ENCODE measurements at places on chromosomes 1 and 21. TPM values are rescaled to one million over a fixed set of nuclear protein-coding genes. Genes with fewer than 3 reads are reported as not detected.
A peak's percentile ranks its signal among the peaks of the same experiment; 100 is the strongest.

GRCh38 chr1:179226738-179227137 lies 2.7 kb downstream of the ABL2 start:
- DNase-seq: no peak

Gene LYPLA2
- 27.8 TPM for total RNA-seq

DNA sequence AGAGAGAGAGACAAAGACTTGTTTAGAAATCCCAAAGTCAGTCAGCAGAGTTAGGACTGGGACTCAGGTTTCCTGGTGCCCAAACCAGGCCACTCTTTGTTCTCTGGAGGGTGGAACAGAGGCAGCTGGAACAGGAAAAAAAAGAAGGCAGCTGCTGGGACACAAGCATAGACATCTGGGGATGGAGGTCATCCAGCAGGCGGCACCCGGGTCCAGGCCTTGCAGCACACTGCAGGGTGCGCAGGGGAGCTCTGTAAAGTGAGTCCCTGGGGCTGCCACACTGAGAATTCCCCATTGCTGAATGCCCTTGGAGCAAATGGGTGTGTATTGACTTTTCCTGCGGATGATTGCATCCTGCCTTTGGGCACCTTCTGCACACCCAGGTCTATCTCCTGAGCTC lies 222.9 kb upstream of the CSF3R start:
- no peak for DNase-seq

DNA sequence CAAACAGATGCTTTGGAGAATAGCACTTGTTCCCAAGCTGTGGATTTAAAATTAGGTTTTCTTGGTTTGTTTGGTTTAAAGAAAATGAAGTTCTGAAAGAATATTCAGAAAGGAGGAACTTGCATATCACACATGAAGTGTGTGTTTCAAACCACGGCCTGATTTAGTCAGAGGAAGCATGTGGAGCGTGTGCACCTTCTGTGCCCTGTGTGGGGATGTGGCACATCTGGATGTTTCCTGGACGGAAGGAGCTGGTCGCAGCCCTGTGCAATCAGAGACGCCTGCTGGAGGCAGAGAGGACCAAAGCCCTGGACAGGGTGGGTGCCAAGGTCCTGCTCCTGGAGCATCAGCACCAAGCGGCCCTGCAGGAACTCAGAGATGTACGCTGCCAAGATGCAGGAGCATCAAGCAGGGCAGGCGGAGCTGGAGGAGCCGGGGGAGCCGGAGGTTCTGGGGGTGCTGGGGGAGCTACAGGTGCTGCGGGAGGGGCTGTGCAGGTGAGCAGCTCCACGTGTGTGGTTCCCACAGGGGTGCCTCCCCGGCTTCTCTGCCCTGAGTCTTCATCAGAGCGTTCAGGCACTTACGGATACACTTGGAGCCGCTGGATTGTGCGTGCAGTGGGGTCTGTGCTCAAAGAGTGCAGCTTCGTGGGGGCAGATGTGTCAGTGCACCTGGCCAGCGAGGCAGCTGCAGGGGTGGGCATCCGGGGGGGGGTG lies 45.7 kb downstream of the PCNT start:
- no peak for DNase-seq

Gene NT5C1A
- total RNA-seq: not detected

Gene TRPM2
- total RNA-seq: 11.0 TPM

GRCh38 chr1:22471610-22472009 lies 20.0 kb downstream of the ZBTB40 start:
- no peak for DNase-seq

DNA sequence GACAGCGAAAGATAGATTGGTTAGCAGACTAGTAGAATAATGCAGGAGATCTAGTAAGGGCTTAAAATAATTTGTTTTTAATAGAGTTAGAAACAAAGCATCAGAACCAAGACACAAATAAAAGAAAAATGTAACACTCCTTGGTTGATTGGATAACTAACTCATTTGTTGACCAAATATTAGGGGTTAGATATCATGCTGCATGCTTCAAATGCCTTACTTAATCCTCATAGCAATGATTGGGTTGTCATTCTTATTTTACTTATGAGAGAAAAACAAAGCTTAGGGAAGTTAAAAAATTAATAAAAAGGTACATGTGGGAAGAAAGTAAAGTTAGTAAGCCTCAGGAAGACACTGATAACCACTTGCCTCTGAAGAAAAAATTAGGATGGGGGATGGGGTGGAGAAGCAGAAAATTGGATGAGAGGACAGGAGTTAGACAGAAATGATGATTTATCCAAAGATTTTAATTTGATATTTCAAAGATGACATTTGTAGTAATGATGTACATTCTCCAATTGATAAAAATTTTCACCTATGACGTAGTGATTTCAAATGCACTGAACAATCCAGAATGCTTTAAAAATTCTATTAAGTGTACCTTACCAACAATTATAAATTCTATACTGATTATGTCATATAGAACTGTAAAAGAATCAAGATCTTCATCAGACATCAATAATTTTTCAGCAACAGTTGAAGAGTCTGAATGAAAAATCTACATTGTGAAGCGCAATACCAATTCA lies 374.7 kb downstream of the COL11A1 start:
- DNase-seq: no peak

DNA sequence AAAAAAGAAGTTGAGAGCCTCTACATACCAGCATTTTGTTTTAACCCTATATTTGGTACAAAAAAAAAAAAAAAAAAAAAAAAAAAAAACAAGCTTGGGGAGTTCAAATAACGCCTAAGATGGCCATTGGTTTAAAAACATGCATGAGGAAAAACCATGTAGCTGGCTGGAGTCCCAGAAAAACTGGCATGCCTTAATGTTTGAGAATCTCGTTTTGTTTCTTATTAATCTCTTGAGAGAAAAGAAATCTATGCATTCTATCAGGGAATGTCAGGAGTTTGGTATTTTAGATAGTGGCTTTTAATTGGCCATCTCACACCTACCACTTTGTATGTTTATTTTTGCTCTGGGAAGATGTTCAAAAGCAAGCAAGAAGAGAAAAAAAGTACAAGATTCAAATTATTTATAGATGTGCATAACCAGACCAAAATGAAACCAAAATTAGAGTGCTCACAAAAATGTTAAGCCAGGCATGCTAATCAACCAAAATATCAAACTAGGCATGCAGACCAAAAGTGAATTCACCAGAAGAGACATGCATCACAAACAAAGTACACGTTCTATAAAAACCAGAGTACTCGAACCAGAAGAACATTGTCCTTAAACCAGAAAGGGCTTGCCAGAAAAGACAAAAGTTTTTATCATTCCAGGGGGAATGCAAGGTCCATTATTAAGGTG lies 156.6 kb downstream of the AK5 start:
- DNase-seq: peak; percentile 9

DNA sequence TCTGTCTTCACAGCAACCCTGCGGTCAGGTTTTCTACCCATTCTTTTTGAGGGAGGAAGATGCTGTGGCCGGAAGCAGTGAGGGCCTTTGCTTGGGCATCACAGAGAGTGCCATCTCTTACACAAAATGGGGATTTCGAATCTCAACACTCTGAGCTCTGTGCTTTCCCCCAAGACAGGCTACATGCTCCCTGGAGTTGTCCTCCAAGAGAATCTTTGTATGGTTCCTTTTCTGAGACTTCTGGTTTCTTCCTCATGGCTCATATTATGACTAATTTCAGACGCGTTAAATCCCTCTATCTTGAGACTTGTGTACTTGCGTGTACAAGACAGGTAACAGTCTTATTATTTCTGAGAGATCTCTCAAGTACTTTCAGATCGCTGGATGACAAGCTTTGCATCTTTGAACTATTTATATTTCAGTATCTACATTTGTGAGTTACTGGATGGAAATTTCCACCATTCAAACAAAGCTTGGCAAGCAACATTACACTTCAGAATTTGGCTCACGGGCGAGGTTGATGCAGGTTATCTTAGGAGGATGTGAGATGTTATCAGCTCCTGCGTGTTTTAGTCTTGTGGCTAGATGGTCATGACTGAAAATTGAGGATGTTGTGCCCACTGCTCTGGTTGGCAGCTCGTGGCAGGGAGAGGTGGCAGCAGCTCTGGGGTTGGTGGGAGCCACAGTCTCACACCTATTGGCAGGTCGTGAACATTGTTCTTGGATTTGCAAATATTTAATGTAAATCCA lies 19.4 kb downstream of the ABCG1 start:
- DNase-seq: no peak

Data from MCF 10A (cell line).